Endothelial cell of umbilical vein (primary cell): ENCODE measurements at places on chromosomes 5 and 9.

DNA sequence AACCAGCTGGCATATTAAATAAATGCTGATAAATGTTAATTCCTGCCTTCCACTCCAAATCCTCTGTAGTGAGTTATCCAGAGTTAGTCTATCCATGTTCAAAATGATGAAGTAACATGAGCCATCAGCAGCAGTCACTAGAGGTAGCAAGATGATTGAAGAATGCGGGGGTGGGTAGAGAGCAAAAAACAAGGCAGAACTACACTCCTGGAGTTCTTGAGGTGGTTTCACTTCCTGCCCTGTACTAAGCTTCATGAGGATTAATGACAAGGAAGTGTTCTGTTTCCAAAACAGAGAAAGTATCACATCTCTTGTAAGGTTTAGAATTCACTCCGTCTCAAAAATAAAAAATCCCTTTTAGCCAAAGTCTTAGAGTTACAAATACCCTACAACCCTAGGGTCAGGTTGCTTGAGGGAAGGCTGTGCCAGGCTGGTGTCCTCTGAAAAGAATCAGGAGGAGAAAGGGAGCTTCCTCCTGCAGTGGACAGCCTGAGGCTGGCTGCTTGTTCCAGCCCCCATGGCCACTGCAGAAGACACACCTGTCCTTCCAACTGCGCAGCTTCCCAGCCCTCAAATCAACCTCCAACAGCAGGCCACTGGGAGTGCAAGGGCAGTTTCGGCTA lies 180.2 kb downstream of the DENND1A start:
- DNase-seq, result no peak

DNA sequence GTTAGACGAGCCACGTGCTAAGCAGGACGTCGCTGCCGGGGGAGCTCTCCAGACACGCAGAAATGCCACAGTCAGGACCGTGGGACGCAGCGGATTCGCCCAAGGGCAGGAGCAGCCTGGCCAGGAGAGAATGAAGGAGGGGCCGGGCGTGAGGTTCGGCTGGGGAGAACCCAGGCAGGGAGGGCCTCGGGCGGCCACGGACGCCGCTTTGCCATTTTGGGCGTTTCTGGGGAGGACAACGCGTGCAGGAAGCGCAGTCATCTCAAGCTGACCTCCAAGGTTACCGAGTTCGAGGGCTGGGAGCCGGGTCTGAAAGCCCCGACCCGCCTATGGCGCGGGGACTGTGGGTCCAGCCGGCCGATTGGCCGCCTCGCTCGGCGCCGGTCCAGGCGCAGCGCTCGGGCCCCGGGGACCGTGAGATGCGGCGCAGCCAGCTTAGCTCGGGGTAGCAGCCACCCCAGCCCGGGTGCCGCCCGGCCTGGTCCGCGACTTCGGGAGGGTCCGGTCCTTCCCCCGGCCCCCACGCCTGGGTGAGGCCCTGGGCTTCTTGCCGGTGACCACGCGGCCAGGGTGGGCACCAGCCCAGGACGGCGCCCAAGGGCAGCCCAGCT lies 760 bp upstream of the MAN1B1 start:
- DNase-seq, result peak; percentile 37

DNA sequence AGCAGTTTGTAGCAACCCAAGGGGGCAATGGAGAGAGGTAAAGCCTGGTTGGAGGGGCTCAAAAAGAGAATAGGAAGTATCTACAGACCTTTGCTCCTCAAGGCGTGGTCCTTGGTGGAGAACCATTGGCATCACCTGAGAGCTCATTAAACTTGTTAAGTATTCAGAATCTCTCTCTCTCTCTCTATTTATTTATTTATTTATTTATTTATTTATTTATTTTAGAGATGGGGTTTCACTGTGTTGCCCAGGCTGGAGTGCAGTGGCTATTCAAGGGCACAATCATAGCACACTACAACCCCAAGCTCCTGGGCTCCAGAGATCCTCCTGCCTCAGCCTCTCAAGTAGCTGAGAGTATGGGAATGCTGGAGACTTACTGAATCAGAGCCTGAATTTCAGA lies 193.1 kb upstream of the ADCY2 start:
- DNase-seq, result no peak

GRCh38 chr5:167513381-167513780 lies 778.1 kb upstream of the WWC1 start:
- no peak for DNase-seq

DNA sequence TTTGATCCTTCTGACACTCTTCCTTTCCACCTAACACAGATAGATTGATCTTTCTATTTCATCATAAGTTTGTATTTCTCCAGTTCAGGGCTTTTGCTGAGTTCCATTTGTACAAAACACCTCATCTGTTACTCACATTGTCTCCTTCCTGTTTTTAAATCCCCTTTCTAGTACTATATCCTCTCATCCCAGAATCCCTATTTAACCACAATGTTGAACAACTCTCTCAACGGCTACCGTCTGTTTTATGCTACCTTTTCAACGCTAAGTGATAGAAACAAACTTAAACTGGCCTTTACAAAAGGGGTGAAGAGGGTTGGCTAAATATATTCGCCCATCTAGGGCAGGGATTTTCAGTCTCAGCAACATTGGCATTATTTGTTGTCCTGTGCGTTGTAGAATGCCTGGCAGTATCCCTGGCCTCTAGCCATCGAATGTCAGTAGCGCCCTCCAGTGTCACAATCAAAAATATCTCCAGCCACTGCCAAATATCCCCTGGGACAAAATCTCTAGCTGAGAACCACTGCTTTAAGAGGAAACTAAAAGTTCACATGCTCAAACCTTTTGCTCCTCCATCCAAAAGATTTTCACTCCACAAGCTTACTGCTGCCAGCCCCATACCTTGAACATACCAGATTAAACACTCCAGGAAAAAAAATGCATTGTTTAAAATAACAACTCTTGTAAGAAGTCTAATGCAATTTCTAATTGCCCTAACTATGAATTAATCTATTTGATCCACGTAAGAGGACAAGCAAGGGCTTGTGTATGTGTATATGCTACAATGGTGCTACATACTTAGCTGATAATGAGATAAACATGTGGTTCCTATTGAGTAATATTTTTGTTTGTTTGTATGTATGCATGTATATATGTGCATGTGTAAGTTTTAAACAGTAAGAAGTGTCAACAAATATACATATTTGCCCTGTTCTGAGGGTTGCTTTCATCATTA lies 344.0 kb downstream of the PTPRD start:
- DNase-seq, result peak; percentile 84

- no peak for DNase-seq
Measured at GRCh38 chr5:115936031-115936430, 26.2 kb upstream of the LVRN start.

DNA sequence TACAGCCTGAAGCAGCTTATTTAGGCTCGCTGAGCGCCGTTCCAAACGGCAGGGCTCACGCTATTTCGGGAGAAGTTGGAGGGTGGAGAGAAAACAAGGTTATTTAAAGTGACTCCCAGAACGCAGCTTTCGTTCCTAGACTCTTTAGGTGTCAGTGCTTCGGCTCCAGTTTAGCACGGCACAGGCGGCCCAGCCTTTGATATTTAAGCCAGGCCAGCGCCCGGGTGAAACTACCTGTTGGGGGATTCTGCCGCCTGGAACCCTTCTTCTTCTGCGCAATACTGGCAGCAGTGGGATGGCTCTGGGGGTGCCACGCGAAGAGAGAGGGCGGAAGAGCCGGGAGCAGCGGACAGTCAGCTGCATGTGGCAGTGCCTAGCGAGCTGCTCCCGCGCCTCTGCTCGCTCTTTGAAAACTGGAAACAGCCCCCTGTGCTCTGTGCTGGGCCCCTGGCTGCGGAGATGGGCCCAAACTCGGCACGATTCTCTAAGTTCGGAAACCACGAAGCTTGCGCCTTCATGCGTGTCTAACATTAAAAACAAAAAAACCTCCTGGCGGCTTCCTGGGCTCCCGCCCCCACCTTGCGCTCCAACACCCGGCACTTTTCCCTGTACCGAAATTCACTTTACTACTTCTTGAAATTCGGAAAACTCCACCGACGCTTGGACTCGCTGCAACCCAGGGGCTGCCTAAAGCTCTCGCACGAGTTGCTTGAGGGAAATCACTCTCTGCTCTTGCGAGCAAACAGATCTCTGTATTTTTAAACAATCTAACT lies 34.6 kb upstream of the NFIB start:
- peak; percentile 52 for DNase-seq

DNA sequence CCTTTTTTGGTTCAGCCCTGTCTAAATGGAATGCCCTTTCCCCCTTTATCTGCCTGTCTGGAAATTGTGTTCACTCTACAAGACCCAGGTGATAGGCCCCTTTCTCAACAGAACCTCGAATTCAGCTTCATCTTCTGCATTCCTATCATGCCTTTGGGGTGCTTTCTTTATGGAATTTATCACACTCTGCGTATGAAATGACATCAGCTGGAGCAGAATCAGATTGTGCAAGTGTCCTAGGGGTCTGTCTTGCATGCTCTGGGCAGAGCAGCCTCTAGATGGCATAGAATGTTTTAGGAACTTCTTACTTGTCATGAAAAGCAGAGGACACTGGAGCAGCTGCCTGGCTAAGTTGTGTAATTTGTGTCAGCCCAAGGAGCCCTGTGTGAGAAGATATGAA lies 84.9 kb downstream of the ISL1 start:
- DNase-seq, result no peak

GRCh38 chr5:96856371-96856770 lies 19.9 kb upstream of the ERAP2 start:
- no peak for DNase-seq

- no peak for DNase-seq
Measured at GRCh38 chr5:66666778-66667177, 70.6 kb downstream of the MAST4 start.

- DNase-seq, result peak; percentile 88
Measured at GRCh38 chr5:122076669-122077365, 1.2 kb downstream of the LOX start.

- peak; percentile 79 for DNase-seq
Measured at GRCh38 chr9:2017331-2018161, 2.4 kb downstream of the SMARCA2 start.

DNA sequence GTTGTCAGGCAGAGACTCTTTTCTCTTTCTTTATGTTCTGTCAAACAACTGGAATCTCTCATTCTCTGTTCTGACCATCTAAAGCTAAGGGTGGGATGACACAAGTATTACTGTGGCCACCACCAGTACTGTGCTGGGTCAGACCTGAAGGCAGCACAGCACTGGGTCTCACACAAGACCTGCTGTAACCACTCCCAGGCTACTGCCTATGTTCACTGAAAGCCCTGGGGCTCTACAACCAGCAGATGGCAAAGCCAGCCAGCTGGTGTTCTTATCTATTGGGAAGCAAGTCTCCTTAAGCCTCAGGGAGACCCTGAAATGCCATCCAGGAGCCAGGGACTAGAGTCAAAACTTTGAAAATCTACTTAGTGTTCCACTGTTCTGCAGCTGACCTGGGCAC lies 189.5 kb downstream of the SLCO4C1 start:
- no peak for DNase-seq

- peak; percentile 46 for DNase-seq
Measured at GRCh38 chr5:142324136-142324870, 518 bp downstream of the SPRY4 start.

GRCh38 chr5:142657446-142657845 lies 28.4 kb downstream of the FGF1 start:
- no peak for DNase-seq

GRCh38 chr5:43036409-43036808 lies 3.7 kb downstream of the ANXA2R start:
- peak; percentile 18 for DNase-seq

- peak; percentile 13 for DNase-seq
Measured at GRCh38 chr5:132655821-132656773, 1.9 kb upstream of the IL13 start.

DNA sequence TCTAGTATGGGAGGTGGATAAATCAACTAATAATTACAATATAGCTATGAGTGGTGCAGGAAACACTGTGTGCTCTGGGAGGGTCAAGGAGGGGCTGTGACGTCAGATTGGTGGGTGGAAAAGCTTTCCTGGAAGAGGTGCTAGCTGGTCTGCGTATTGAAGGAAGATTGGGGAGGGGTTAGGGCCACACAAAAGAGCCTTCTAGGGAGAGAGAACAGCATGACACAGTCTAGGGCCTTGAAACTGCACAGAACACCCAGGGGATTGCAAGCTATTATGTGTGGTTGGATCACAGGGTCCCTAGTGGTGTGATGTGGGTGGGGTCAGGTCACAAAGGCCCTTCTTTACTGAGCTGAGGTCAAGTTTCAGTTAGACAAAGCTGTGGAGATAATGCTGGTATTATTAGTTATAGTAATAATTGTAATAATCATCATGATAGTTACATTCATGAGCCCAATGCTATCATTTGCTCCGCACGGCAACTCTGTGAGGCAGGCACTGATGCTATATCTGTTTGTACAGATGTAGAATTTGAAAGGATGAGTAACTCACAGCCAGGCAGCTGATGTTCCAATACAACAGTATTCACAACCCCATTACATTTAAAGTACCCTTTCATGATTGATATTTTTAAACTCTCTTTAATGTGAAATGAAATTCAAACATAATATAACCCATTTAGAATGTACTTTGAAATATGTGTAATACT lies 197.4 kb upstream of the IL12B start:
- no peak for DNase-seq

- DNase-seq, result no peak
Measured at GRCh38 chr9:138024831-138025291, 147.3 kb downstream of the CACNA1B start.

GRCh38 chr5:150627731-150628545 lies 12.5 kb upstream of the SYNPO start:
- DNase-seq, result no peak

DNA sequence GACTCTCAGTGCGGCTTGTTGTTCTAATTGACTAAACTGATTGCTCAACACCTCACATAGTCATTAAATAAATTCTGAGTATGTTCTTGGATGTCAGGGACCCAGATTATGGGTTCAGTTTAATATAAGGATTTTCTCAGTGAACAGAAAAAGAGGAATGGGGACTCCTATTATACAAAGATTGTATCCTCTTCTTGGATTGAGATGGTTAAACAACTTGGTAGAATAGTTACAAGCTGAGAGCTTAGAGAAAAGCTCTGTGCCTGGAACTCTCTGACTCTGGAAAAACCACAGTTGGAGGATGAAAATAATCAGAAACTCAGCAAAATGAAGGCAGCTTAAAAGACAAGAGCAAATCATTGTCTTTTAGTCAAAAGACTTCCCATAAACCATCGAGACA lies 30.5 kb downstream of the ANKRA2 start:
- no peak for DNase-seq

DNA sequence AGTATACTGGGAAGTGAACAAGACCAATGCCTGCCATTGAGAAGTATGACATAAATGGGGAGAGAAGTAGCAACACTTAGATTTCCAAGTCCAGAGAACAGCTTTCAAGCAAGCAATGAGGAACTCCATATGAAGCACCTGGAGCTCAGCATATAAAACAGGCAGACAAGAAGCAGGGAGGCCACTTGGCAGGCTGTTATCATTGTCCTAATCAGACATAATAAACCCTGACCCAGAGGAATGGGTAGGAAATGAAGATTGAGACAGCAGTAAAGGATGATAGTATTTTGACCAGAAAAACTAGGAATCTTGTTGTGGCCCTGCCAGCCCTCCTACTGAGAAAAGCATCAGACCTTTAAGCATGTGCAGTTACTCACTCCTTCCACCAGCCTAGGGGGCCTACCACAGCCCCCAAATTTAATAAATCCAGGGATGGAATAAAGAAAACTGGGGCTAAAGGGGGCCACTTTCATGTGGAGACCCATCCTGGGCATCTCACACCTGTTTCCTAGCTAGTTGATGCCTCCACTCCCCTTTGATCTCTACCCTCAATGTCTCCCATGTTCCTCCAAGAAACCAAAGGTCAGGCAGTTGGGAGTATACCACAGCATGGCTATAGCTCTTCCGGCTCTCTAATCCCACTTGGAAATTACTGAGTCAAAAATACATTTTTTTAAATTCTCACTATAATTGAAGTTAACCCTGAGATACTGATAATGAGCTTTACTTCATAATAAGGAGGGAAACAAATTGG lies 135.1 kb downstream of the SIL1 start:
- DNase-seq, result no peak
